ENCODE measurements at places on chromosomes 5 and 9.

DNA sequence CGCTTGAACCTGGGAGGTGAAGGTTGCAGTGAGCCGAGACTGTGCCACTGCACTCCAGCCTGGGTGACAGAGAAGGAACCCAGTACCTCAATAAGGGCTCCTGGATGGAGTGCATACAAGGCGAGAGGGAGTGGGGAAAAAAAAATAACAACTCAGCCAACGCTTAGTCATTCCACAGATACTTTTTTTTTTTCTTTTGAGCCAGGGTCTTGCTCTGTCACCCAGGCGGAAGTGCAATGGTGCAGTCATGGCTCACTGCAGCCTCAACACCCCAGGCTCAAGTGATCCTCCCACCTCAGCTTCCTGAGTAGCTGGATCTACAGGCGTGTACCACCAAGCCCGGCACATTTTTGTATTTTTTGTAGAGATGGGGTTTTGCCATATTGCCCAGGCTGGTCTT, 59.5 kb upstream of the GGTA1 start:
- no peak for DNase-seq

GRCh38 chr9:133125941-133126696, 5.1 kb upstream of the RALGDS start:
- peak; percentile 58 for DNase-seq

GRCh38 chr9:105357937-105358336, 89.9 kb upstream of the FSD1L start:
- no peak for DNase-seq

- no peak for DNase-seq
These were observed 117.1 kb downstream of the LHX2 start for GRCh38 chr9:124128568-124129166.

DNA sequence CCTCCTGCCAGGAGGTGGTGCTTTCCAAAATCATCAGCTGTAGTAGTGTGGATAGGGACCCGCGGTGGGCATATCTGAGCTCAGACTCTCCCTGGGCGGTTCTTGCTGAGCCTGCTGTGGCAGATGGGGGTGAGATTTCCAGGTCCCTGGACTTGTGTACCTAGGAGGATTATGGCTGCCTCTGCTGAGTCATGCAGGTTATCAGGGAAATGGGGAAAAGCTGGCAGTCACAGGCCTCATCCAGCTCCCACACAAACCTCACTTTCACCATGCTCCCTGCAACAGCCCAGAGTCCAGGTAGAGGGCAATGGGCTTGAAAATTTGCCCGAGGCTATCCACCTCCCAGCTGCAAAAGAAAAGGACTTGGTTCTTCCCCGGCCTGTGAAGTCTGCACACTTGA, 23.4 kb upstream of the MAMDC2 start:
- no peak for DNase-seq

GRCh38 chr9:116543731-116544400, 143.2 kb upstream of the TRIM32 start:
- no peak for DNase-seq

- no peak for DNase-seq
These were observed 171.3 kb downstream of the EBF1 start for GRCh38 chr5:158928404-158928803.

Measured in NAMALWA (cell line).